ENCODE measurements at places on chromosomes 6 and 20.

DNA sequence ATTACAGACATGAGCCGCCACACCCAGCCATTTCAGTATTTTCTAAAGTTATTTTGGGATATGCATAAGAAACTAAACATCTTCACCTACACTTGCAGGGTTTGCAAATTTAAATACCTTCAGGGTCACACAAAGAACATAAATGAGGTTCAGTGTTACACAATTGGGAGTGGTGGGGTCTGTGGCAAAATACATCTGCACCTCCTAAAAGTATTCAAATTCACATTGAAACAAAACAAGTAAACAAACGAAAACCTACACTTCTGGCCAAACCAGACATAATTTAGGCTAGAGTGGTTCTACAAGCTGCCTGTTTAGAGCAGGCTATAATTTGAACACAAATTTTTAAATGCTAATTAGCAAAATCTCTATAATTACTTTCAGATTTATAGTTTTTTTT lies 34.6 kb downstream of the MAPK14 start:
- DNase-seq, result no peak

- DNase-seq, result no peak
Observed at GRCh38 chr6:158033077-158033750, 51.6 kb downstream of the SYNJ2 start.

GRCh38 chr20:47724396-47724795 lies 60.9 kb downstream of the SULF2 start:
- DNase-seq, result no peak

- DNase-seq, result no peak
Observed at GRCh38 chr20:13877793-13878192, 93.0 kb downstream of the NDUFAF5 start.

DNA sequence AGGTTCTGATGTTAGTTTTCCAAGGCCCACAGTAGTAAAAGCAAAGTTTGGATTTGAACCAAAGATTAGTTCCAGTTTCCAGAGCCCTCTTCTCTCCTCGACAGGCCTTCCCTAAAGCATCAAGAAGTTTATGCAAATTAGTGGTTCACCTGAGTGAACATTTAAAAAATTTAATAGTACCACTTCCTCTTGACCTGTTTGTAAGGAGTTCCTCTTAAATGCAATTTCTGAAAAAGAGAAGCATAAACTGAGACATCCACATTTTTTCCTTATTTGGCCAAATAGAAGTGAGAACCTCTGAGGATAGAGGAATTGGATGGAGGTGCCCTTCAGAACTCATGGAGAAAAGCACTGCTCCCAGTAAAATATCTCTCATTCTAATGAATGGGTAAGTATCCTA lies 1.2 kb upstream of the DSE start:
- DNase-seq, result no peak

- no peak for DNase-seq
Observed at GRCh38 chr6:116354236-116354635, 16.5 kb upstream of the DSE start.

DNA sequence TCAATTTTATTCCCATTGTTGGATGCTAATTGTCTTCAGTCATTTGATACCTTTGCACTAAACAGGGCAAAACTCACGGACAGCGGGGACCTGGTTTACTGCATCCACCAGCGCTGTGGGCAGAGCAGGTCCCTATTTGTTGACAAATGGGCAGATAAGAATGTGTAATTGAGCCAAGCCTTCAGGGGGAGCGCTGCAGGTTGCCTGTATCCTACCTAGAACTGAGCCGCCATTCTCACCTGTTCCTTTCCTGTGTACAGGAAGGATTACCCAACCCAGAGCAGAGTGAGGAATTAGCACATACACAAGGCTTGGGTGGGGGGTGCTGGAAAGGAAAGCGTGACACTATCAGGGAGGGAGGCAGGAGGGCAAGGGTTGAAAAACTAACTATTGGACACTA lies 89.1 kb upstream of the FOXA2 start:
- DNase-seq, result no peak

DNA sequence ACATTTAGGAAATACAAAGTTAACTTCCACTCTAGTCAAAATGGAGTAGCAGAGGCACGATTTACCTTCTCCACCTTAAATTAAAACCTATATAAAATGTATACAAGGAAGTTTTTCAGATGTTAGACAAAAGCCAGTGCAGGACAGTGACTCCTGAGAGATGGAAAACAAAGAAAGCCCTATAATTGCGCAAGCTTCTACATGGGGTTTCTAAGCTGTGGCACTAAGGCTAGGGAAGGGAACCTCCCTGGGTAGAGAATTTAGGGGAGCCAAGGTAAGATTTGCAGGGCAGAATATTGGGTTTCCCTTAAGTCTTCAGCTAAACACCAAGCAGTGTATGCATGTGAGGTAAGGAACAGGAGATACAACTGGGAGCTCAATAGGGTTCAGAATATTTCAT lies 18.5 kb upstream of the ZC3H12D start:
- DNase-seq, result no peak

GRCh38 chr6:14058029-14058695 lies 59.4 kb upstream of the CD83 start:
- DNase-seq, result no peak

- no peak for DNase-seq
Observed at GRCh38 chr20:41837669-41838224, 219.6 kb upstream of the CHD6 start.

DNA sequence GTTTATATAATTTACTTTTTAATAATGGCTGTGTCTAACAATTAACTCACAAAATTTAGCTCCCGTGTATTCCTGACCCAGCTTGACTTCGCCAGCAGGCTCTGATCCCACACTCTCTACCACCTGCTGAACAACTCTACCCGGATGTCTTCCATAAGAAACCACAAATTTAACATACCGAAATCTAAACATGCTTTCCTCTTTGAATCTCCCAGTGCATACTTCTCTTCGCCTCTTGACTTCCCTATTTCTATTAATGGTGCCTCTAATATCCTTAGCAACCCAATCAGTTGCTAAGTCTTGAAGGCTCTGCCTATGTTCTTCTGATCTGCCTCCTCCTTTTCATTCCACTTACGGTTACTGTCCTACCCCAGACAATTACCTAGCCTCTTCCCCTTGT lies 4.6 kb upstream of the MYB start:
- DNase-seq, result no peak

Measured in kidney glomerular epithelial cell (primary cell).